ENCODE measurements at places on chromosomes 5 and 9.

GRCh38 chr5:141877356-141878185 is 639 bp downstream of the PCDH1 start:
- no peak for DNase-seq

DNA sequence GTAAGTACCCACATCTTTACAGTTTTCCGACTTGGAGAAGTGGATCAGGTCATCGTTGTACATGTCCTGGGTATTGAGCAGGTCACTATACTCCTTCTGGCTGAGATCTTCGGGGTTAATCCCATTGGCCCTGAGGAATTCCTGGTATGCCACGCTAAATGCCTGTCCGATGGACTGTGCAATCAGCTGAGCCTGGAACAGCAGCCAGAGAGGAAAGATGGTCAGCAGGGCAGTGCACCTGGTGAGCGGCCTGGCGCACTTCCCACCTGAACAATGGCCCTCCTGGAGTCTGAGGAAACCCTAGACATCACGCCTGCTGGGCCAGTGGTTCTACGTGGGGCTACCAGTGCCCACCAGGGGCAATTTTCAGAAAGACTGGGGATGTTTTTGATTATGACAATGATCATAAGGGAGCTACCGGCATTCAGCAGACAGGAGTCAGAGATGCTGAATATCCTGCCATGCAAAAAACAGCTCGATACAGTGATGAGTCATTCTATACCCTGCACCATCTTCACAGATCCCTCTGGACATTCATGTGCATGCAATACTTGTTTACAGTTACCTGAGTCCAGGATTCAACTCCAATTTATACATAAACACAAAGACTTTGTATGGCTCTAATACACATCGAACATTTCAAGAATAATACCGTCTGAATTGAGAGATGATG is 127.2 kb downstream of the ENTREP1 start:
- no peak for DNase-seq

DNA sequence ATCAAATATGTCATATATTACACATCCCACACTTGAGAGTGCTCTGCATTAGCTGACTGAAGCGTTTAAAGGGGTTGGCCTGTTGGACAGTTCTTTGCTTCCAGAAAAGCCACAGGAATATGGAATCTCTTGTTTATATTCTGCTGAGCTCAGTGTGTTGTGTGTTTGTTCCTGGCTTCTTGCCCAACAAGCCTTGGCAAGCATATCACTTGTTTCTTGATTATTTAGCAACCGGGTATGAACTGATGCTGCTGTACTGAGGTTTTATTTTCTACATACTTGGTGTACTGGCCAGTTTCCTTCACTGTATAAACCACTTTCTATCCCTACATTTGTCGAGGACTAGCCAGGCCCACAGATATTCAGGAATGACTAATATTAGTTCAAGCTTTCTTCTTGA is 378.9 kb downstream of the KCTD16 start:
- DNase-seq, result no peak

- DNase-seq, result peak; percentile 43
Measured at GRCh38 chr9:129567842-129568559, 52.9 kb downstream of the C9orf50 start.

DNA sequence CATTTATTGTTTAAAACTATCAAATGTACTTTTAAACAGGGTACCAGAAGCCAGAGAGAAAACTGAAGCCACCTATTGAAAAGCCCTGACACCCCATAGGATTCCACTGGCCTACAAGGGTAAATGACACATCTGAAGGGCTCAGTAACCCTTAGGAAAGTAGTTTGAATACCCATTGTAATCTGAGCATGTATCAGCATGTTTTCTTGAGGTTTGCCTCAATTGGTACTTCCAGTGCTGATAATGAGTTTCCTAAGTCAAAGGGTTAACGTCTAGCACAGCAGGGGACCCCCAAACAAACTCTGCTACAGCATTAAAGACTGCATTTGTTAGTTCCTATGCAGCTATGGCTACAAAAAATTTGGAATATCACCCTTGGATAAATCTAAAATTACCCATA is 657.1 kb downstream of the NR2F1-AS1 start:
- DNase-seq, result no peak

DNA sequence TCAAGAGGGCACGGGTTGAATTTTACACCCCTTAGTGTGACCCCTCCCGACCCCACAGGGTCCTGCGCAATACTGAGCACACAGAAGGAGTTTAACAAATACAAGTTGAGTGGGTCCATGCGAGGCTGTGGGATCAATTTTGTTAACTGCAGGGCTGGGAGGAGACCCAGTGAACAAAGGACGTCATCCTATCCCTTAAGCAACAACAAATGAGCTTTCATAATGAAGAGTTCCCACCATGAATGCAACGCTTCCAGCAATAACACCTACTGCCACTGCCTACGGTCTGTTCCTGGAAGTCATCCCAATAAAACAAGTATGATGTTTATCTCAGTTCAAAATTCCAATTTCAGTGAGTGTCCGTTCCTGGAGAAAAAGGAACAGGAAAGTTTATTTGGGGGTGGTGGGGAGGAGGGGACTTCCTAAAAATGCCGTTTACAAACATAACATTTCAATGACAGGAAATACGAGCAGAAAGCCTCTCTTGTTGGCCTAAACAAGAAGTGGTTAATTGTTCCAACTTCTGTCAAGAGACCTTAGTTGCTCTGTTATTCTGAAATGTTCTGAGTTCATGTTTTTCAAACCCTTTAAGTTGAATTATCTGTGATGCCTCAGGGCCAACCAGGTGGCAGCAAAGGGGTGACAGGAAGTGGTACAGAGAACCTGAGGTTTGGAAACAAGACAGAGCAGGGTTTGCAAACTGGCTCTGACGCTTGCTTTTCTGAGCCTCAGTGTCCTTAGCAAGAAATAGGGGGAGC is 65.8 kb upstream of the PLPP6 start:
- no peak for DNase-seq

DNA sequence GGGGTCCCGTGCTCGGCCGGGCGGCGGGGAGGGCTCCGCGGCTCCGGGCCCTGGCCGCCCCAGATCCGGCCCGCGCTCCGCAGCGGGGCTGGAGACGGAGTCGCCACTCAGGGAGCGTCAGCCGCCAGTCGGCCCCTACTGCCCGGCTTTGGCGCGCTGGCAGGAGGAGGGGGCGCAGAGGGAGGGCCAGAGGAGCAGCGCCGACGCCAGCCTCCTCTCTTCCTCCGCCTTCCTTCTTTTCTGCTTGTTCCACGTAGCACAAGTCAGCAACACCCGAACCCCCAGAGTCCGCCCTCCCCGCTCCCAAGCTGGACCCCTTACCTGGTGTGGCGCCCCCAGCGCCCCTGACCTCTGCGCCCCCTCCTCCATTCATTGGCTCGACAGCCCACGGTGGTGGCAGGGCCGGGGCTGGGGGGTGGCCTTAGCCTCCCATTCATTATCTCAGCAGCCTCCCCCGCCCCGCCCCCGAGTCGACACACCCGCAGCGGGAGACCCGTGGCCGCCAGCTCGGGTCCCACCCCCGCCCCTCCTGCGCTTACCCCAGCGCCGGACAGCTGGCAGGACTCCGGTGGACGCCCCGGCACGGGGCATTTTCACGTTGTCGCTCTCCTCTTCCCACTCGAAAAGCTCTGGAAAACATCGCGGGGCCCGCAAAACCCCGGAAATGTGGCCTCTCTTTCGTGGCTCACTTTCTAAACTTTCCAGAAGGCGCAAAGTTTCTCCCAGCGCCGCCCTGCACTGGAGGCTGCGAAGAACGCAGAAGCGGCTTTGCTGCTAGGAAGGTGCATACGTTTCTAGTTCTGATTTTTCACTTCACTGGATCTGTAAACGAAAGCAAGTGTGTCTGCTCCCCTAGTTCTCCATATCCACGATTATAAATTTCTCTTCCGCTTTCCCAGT is at the start of gene LPAR1:
LPAR1 (minus strand) TSS at position 140 of the 900 bp plus-strand sequence. CDS start 66,353 bp downstream, outside the sequence.
- DNase-seq, result peak; percentile 54

- no peak for DNase-seq
Measured at GRCh38 chr9:101409079-101409477, 10.4 kb downstream of the ZNF189 start.

DNA sequence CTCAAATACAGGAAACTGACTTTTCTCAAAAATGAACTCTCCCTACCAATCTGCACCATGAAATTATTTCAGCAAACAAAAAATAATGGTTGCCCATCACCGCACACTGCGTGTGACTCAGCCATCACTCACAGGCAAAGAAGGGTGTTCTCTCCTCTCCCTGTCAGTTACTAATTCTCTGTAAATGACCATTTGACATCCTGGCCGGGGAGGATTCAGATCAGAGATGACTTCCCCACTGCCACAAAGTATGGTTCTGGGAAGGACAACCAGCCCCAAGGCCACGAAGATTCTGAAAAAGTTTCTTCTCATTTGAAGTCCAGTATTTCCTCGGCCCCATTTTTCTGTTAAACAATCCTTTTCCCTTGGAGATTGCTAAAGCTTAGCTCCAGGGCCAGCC is 199.4 kb downstream of the AUH start:
- no peak for DNase-seq

DNA sequence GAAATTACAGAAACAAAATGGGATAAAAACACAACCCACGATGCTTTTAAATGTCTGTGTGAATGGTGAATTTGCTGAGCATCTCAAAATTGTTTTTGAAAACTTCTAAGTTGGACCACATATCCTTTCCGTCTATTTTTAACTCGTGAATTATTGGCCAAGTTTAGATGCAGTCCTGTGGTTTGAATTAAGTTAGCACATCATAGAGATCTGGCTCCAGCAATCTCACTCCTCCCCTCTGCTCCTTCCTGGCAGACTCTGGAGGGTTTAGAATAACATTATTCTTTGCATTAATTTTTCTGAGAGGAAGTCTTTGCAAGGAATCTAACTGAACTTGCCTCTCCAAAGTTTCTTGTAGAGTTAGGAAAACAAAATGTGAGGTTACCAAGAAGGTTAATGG is 14.5 kb upstream of the ANKRD55 start:
- DNase-seq, result no peak

DNA sequence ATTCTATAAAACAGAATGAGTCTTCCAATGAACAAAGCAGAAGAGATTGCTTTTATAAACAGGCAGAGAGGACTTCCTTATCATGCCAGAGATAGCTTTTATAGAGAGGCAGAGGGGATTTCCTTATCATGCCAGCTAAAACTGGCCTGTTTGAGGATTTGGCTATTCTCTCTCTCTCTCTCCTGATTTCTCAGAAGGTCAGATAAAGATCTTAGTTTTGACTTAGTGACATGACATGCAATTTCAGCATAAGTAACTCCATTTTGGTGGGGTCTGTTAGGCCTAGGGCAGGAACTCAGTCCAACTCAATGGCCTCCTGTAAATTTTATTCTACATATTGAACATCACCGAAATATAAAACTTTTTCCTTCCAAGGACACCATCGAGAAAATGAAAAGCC is 31.5 kb upstream of the DENND4C start:
- DNase-seq, result no peak

DNA sequence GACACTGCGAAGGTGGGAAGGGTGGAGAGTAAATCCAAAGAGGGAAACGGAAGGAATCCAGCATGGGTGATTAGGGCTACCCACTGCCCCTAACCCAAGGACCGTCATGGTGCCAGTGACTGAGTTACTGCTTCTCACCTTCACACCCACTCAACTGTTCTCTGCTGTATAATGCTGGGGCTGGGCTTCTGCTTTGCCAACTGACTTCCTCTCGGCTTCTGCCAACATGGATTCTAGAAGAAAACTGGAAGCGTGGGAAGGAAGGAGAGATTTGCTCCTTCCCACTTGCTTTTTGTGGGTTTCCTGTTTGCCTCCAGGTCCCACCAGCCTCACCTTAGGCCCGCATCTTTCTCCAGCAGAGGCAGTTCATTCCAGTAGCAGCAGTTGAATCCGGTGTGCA is 153.5 kb upstream of the RAI14 start:
- DNase-seq, result no peak

DNA sequence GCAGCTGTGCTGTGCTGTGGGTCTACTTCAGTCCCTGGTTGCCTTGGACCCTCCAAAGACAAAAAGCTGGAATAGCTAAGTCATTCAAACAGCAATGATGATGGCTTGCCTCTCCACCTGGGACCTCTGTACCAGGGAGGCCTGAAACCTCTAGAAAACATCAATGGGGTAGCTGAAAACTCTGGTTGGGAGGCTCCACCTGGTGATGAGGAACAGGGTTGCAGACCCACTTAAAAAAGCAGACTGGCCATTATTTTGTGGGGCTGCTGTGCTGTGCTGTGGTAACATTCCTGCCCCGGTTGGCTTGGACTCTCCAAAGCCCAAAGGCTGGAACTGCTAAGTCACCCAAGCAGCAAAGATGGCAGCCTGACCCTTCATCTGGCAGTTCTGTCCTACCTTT is 839.3 kb upstream of the ARRDC3 start:
- no peak for DNase-seq

- no peak for DNase-seq
Measured at GRCh38 chr9:26325444-26325829, 567.2 kb downstream of the CAAP1 start.

DNA sequence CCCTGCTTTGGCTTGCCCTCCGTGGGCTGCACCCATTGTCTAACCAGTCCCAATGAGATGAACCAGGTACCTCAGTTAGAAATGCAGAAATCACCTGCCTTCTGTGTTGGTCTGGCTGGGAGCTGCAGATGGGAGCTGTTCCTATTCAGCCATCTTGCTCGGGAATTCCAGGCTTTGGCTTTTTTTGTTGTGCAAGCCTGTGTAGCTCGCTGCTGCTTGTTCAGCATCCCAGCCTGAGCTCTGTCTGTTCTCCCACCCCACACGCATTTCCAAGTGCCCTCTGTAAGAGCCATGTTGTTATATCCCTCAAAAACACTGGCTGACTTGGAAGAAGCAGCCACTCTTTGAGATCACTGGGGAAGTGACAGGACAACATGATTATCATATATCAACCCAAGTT is 101.6 kb upstream of the DPYSL3 start:
- no peak for DNase-seq

Data from ovary (tissue), 10 donors.